ENCODE measurements at places on chromosomes 6 and 20.
A peak's percentile ranks its signal among the peaks of the same experiment; 100 is the strongest.

DNA sequence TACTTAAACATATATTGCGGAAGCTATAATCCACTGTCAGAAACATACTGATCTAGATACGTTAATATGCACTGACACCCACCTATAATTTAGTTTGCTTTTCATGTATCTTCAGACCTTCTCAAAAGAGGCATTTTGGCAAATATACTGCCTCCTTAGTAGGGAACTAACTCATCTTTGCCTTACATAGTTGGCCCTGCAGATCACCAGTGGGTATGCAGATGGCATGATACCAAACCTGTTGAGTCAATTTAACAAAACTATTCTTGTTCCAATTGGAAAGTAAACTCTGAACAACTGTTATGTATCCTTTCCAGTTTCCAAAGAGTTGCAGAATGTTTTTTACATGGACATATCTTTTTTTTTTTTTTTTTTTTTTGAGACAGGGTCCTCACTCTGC, 35.6 kb upstream of the TBC1D20 start:
- no peak for DNase-seq

- DNase-seq: no peak
Observed at GRCh38 chr6:161300823-161301222, 27.0 kb upstream of the AGPAT4 start.

DNA sequence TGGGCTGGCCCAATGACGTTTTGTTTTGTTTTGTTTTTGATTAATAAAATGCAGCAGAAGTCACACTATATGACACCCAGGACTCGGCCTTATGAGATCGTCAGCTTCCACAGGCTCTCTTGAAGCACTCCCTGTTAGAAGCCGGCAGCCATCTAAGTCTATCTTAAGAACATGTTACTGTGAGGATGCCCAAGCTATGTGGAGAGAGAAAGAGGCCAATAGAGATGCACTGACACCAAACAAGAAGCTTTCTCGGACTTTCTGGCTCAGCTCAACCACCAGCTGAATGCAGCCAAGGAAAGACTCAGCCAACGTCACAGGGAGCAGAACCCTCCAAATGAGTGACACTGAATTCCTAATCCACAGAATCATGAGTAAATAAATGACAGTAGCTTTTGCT, 14.0 kb downstream of the SGK1 start:
- no peak for DNase-seq

DNA sequence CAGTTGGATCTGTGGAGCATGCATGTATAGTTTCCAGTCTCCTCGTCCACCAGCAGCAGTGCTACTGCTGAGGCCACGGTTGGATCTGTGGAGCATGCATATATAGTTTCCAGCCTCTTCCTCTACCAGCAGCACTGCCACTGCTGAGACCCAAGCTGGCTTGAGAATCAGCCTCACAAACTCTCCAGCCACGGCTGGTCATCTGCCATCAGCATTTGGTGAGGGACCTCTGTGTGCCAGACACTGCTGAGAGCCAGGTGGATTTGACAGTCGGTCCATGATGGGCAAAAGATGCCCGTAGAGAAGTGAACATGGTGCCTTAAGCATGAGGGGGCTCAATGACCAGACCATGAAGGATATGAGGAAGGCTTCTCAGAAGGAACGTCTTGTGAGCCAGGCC, 46.4 kb downstream of the SLC9A8 start:
- no peak for DNase-seq

- DNase-seq: no peak
Observed at GRCh38 chr6:105794239-105794638, 291.9 kb upstream of the PRDM1 start.

GRCh38 chr6:157503018-157503747, 122.2 kb downstream of the ZDHHC14 start:
- no peak for DNase-seq

DNA sequence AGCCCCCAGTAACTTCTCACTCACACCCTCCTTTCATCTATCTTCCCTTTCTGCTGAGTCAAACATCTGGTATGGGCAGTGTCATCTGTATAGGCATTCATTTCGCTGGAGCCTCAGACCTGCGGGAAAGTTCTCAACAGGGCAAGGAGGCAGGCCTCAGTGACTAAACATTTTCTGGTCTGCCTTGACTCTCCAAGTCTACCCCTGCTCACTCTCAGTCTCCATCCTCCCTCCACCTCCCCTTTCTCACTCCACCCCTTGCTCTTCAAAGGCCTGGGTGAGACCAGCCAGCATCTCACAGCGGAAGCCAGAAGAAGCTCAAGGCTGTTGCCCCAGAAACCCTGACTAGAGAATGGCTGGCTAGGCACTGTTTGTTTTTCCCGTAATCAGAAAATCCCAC, 105.0 kb upstream of the BEND6 start:
- DNase-seq: no peak

DNA sequence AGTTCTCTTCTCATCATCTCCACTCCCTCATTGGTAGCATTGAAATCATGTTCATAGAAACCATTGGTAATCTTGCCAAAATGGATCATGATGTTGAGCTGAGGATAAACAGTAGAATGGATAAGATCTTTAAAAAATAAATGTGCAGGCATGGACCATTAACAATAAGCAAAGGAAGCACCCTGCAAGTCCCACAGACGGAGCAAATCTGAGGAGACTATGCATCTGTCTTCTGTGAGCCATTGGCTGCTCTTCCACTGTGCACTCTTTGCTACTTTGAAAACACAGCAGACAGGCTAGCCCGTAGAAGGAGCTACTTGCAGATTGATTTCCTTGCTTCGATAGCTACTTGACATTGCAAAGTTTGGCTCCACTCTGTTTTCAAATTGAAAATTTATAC, 535.0 kb downstream of the PKHD1 start:
- DNase-seq: no peak

GRCh38 chr6:125358898-125359297, 57.1 kb upstream of the HDDC2 start:
- DNase-seq: no peak

DNA sequence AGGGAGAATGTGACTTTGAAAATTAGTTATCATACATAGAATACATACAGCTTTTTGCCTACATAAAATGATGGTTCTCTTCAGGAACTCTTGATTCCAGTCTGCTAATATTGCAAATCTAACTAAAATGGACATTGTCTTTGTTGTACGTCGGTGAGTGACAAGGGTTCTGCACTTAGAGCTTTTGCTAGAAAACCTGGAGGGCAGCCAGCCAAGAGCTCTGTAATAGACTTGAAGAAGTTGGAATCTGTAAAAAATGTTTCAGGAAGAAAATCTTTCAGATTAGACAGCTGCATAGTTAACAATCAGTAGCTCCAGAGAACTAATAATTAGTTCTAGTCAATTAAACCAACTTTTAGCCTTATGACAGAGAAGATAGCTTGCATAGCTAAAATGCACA, 138.3 kb downstream of the FLRT3 start:
- DNase-seq: no peak

DNA sequence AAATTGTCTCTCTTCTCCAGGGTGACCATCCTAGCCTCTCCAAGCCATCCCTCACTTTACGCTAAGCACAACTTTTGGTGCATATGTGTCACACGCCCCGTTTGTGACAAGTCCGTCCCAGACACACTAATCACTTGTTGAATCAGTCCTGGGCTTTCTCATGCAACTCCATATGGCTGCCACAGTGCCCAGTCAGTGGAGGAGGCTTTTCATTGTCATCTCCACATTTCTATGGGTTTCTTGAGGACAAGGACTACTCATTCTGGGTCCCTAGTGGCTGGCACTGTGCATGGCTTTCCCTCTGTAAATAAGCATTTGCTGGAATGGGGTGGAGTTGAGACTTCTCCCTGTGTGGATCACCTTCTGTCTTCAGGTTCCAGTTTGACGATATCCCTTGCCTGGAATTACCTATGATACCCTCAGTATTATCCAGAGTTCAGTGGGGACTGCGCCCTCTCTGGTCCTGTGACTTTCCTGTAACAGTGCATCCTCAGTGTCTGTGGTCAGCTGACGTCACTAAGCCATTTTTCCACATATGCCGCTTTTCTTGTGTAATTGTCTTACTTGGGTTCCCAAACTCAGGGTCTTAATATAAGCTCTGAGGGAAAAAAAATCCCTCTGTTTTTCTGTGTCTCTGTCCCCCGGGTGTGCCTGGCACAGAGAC, 59.8 kb upstream of the MYL9 start:
- DNase-seq: no peak

DNA sequence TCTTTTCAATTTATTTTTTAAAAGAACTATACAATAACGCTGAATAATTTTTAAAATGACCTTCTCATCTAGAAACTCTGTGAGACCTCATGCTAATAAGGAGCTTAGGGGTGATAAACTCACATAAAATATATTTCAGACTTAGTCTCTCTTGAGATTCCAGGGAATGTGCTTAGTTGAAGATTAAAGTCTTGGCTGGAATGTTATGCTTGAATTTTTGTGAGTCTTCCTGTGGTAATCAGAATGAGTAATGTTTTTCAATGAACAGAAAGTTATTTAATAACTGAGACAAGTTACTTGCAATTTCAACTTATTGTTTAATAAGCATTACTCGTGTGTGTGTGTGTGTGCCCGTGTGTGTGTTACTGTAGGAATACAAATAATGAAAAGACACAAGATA, 379.9 kb upstream of the EPHA7 start:
- no peak for DNase-seq

DNA sequence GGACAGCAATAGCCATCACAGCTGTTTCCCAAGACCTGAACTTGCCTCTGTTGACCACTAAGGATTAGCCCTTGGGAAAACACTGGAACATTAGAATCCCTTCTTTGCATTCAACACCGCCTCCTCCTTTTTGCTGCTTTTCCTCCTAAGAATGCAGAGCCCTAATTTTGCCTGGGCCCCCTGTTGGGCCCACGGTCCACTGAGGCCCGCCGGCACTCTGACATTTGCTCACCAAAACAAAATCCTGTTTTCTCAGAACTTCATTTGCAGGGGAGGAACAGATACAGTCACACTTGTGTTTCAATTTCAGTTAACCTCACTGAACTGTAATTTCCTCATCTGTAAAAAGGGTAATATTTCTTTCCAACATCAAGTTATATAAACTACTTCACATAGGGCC, 116.0 kb upstream of the JARID2 start:
- no peak for DNase-seq

DNA sequence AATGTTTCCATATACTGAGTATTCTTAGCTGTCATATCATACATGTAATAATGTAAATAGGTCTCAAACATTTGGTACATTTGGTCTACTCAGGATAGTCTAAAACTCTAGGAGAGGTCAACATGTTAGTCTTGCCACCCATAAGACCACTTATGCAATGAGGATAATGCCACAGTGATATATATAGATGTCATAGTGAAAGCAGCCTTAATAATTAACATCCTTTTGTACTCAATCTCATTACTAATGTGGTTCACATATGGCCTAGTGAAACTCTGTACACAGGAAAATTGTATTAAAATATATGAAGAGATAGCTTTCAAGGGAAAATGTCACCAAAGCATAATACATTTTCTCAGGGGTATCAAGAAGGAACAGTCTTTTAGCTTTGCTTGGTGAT, 577.9 kb downstream of the TFAP2B start:
- no peak for DNase-seq

- no peak for DNase-seq
Observed at GRCh38 chr6:146026873-146027272, 2.0 kb upstream of the GRM1 start.

DNA sequence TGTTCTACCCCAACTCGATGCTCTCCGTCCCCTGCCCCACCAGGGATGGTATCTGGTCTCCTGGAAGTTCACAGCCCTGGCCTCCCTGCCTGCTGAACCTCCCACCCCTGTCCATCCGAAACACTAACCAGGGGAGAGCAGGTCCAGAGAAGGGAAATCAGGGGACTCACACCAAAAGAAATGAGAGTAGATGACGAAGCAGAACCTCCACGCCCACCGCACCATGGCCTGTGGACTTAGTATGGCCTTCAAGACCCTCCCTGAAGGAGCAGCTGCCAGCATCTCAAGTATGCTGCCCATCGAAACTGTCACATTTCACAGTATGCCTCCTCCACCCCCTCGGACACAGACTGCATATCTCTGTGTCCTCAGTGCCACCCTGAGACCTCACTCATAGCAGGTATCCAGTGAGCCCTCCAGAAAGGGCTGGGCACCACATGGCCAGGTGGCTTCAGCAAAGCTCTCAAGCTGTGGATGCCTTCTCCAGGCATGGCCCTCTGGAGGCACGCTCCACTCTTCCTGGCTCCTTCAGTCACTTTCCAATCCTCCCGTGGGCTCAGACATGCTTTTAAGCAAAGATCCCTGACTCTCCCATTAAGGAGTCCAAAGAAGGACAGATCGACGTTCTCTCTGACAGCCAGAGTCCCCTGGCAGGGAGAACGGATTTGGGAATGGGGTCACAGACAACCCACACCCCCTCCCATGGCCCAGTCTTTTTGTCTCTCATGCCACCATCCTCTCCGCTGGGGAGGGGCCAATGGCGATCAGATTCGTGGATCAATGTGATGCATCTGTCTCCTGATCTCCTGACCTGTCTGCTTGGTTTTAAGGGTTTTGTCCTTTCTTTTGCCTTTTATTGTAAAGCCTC, 158.4 kb downstream of the ANKRD60 start:
- no peak for DNase-seq

- no peak for DNase-seq
Observed at GRCh38 chr6:48075181-48075580, 35.8 kb downstream of the PTCHD4 start.

- no peak for DNase-seq
Observed at GRCh38 chr6:63565727-63566596, 6.3 kb upstream of the LOC128125822 start.

GRCh38 chr20:64080013-64080812, at the start of gene OPRL1:
TSS of gene OPRL1 (plus strand) at chr20:64080082. CDS start at chr20:64092721, 12,639 bp downstream.
- peak; percentile 57 for DNase-seq

DNA sequence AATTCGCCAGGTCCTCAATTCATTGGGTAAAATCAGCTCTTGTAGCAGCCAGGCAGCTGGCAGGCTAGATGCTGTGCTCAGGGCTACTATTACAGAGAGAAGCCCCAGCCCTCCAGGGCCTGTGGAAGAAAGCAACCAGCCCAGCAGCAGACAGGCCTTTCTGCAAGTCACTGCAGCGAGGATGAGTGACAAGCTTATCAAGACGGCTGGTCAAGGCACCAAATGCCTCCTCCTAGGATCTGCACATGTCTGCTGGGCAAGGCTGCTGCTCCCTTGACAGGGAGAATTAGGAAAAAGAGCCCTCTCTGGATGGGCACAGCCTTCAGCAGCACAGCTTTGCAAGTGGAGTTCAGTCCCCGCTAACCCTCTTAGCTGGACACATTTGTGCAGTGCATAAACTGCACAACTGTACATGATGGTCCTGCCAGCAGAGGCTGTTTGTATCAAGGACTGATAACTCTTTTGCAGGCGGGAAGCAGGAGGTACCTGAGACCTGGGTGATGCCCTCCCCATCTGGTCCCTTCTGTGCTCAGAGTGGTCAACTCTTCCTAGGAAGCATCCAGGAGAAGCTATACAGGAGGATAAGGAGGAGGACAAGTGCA, 89.9 kb downstream of the CDC5L start:
- no peak for DNase-seq

DNA sequence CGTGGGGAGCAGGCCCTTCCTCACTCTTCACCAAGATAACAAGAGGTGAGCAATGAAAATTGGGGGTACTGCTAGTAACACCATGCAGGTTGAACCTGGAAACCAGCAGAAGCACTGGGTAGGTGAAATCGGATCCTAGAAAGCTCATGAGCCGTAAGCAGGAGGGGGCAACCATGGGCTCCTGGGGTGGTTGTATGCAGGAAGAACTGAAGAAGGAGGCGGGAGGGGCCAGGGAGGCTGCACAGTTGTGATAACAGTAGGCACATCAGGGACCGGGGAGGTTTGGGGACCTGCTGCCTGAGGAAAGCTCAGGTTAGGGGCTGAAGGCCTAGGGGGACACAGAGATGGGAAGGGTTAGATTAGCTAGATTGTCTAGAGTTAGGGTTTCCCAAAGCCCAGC, 5.6 kb upstream of the LY6G5C start:
- DNase-seq: no peak

GRCh38 chr6:27592481-27593199, 119.7 kb upstream of the ZNF184 start:
- peak; percentile 39 for DNase-seq

GRCh38 chr6:31680226-31681134, at the start of gene LY6G5C:
TSS of gene LY6G5C (minus strand) at chr6:31681067. CDS start at chr6:31680373, 694 bp downstream.
- peak; percentile 81 for DNase-seq

Data from CD4-positive, alpha-beta T cell treated with Interleukin-10 for 1 hour (primary cell).